HT-29 (cell line): ENCODE measurements at places on chromosomes 13 and 19. TPM values are rescaled to one million over a fixed set of nuclear protein-coding genes. Genes with fewer than 3 reads are reported as not detected.

- DNase-seq: no peak
These were observed 20.8 kb upstream of the EPHX3 start for GRCh38 chr19:15253061-15253460.

FXYD3 gene
- 15.8 and 38.9 TPM in 2 replicates for total RNA-seq

- peak; percentile 67 for DNase-seq
These were observed 90.9 kb downstream of the SIPA1L3 start for GRCh38 chr19:37997911-37998344.

PROSER3 gene
- total RNA-seq: 17.2 and 21.3 TPM in 2 replicates

- DNase-seq: no peak
These were observed 38.1 kb downstream of the UCHL3 start for GRCh38 chr13:75587679-75588078.

DNA sequence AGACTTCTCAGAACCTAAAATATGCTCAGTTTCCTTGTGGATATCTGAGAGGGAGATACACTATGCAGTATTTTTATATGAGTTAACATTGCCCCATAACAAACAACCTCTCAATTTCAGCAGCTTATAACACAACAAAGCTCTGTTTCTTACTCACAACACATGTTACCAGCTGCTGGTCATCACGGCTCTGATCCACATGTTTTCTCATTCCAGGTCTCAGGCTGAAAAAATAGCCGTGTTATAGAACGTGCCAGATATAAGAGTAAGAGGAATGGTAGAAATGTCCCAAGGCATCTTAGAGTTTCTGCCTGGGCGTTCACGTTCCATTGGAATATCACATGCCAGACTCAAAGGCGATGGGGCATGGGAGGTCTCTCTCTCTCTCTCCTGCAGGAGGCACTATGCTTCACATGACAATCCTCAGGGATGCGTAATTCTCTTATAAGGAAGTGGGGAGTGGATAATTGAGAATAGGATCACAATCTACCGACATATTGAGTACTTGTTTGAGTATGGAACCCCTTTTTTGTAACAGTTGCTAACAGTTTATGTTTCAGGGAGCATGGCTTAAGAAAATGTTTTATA lies 246.6 kb downstream of the NHLRC3 start:
- DNase-seq: no peak

POMP gene
- total RNA-seq: 119 and 124 TPM in 2 replicates

DNA sequence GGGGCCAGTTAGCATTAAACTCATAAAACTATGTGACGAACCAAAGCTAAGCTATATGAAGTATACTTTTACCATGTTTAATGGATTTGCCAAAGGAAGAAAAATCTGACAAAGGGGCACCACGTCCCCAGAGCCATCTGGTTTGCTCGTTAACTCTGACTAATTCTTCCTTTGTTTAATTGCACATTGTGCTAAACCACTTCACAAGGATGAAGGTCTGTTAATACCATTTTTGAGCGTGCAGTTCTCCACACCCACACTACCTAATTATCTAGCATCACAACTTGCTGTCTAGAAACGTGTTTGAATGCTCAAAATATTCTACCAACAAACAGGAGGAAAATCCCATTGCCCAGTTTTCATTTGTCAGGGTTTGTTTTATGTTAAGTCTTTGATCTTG lies 74.8 kb downstream of the COL4A1 start:
- DNase-seq: no peak

C1QTNF9B gene
- not detected in 2 replicates for total RNA-seq

KISS1R gene
- total RNA-seq: not detected in 2 replicates

DNA sequence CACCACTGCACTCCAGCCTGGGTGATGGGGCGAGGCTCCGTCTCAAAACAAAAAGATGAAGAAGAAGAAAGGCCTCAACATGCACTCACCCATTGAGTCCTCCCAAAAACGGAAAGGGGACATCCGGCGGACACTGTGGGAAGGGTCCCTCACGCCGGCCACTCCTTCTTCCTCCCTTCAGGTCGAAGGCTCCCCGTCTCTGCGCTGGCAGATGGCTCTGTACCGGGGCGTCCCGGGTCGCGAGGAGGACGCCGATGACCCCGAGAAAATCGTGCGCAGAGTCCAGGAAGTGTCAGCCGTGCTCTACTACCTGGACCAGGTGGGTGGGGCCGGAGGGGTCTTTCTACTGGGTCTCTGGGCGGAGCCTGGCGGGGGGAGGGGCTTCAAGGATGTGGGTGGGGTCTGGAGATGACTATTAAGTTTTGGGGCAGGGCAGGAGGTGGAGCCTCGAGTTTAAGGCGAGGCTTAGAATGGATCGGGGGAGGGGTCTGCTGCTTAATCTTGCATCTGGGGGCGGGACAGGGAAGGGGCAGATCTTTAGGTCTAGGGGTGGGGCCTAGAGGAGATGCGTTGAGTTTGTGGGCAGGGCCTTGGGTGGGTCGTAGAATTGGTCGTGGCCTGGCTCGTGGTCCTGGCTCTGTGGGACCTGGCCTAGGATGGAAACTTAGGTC lies 90.2 kb downstream of the MAP4K1 start:
- DNase-seq: no peak

PDCD2L gene
- total RNA-seq: 83.2 and 89.6 TPM in 2 replicates

CACNG6 gene
- 0.99 and 2.3 TPM in 2 replicates for total RNA-seq

- no peak for DNase-seq
These were observed 26.0 kb downstream of the GRTP1 start for GRCh38 chr13:113337976-113338375.

- DNase-seq: peak; percentile 48
These were observed 47.2 kb downstream of the LYL1 start for GRCh38 chr19:13055213-13056051.

C19orf67 gene
- not detected in 2 replicates for total RNA-seq

CBARP gene
- 2.4 and 3.9 TPM in 2 replicates for total RNA-seq

- no peak for DNase-seq
These were observed 15.2 kb downstream of the PLEKHF1 start for GRCh38 chr19:29680447-29680846.

- no peak for DNase-seq
These were observed 126.6 kb upstream of the MCF2L start for GRCh38 chr13:112842343-112842856.

UPK1A gene
- total RNA-seq: not detected in 2 replicates

SLITRK5 gene
- not detected in 2 replicates for total RNA-seq

NLRP11 gene
- 0.08 TPM in 1 of 2 replicates, not detected in the other for total RNA-seq

SBSN gene
- total RNA-seq: not detected in 2 replicates

- DNase-seq: no peak
These were observed 1.6 kb downstream of the RPL13A start for GRCh38 chr19:49488863-49489537.

FCER2 gene
- total RNA-seq: not detected in 2 replicates

IPO5 gene
- total RNA-seq: 135 and 162 TPM in 2 replicates

GRIN3B gene
- total RNA-seq: not detected in 2 replicates

- no peak for DNase-seq
These were observed 578.2 kb upstream of the SLITRK6 start for GRCh38 chr13:86377451-86377850.

- no peak for DNase-seq
These were observed 149.2 kb downstream of the MYCBP2 start for GRCh38 chr13:77177646-77178045.

STOML3 gene
- total RNA-seq: not detected in 2 replicates

ZNF730 gene
- total RNA-seq: not detected in 2 replicates

KLK6 gene
- 352 and 367 TPM in 2 replicates for total RNA-seq

SIRT6 gene
- 24.2 and 27.4 TPM in 2 replicates for total RNA-seq

PAK4 gene
- 42.3 and 46.5 TPM in 2 replicates for total RNA-seq

TMEM86B gene
- 9.9 and 10.6 TPM in 2 replicates for total RNA-seq

PSPN gene
- total RNA-seq: 0.28 and 0.47 TPM in 2 replicates

GRCh38 chr13:49221590-49221965 lies 1.4 kb downstream of the MLNR start:
- no peak for DNase-seq

DNA sequence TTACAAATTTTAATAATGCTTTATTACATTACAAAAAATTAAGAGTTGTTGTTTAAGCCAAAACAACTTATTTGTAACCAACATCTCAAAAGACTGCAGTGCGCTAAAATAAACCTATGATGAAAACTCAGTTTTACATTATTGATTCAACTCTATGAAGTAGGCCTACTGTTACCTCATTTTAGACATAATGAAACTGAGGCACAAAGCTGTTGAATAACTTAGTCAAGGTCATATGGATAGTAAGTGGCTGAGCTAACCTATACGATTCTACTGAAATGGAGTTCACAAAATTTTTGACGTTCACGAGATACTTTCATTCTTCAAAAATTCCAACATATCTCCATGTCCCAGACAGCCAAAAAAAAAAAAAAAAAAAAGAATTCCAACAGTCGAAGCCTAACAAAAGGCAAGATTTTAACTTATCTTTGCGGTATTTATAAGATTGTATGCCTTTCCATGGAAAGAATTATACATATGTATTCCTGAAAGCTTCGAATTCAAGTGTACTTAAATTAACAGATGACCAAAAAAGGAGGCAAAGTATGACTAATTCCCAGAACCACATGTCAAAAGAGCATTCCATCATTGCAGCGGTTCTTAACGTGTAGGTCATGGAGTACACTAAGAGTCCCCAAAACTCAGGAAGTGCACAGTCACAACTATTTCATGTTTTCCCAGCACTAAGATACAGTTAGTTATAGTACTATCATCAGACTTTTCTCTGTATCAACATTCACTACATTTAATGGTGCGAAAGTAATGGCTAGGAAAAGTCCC lies 69.4 kb downstream of the PSPC1 start:
- no peak for DNase-seq

DNA sequence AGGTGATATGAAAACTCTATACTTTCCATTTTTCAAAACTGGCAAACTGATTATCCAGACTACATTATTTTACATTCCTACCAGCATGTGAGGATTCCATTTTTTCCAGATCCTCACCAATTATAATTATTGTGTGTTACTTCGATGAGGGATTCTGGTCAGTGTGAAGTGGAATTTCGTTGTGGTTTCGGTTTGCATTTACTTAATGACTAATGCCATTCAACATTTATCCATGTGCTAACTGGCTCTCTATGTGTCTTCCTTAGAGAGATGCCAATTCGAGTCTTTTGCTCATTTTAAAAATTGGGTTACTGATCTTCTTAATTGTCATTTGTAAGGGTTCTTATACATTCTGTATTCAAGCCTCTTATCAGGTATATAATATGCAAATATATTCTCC lies 1551.3 kb upstream of the MIR17HG start:
- DNase-seq: no peak

GRCh38 chr19:647566-648284 lies 8.0 kb downstream of the FGF22 start:
- DNase-seq: no peak

GRCh38 chr13:98162935-98163334 lies 14.1 kb downstream of the RNF113B start:
- DNase-seq: no peak

- DNase-seq: no peak
These were observed 311.8 kb downstream of the SPRY2 start for GRCh38 chr13:80029170-80029569.

COL4A1 gene
- total RNA-seq: 0.10 and 0.29 TPM in 2 replicates

DNA sequence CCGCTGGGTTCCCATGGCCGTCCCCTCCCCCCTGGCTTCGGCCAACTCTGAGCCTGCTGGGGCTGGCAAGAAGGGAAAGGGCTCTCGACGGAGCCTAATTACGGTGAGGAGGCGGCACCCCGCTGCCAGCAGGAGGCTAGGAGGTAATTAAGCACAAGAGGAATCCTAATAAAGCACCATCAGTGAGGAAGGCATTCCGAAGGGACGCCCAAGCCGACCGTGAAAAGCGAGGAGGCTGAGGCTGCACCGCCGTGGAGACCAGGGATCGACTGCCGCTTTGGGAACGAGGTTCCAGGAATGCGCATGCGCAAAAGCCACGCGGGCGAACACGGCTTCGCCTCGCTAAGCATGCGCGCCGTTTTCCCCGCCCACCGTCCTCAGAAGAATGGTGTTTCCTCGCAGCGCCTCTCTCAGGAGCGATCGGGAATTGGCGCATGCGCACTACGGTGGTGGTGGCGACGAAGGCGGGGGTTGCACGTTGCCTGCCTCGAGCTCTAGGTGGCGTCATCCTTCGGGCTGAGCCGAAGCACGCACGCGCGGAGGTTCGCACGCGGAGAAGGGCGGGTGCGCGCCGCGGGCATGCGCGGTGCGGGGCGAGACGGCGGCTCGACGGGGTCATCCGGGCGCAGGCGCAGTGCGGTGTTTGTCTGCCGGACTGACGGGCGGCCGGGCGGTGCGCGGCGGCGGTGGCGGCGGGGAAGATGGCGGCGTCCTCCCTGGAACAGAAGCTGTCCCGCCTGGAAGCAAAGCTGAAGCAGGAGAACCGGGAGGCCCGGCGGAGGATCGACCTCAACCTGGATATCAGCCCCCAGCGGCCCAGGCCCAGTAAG lies at the start of gene MAP2K7:
Gene MAP2K7, plus strand, starts transcription at position 634 of the 830 bp plus-strand sequence. Its CDS starts 68 bp downstream, at position 702.
- peak; percentile 98 for DNase-seq

PLIN5 gene
- 0.86 and 4.5 TPM in 2 replicates for total RNA-seq

GRCh38 chr13:28778308-28779215 lies 41.6 kb upstream of the MTUS2 start:
- DNase-seq: no peak

GRCh38 chr19:30106417-30107095 lies 164.5 kb downstream of the URI1 start:
- no peak for DNase-seq

DNA sequence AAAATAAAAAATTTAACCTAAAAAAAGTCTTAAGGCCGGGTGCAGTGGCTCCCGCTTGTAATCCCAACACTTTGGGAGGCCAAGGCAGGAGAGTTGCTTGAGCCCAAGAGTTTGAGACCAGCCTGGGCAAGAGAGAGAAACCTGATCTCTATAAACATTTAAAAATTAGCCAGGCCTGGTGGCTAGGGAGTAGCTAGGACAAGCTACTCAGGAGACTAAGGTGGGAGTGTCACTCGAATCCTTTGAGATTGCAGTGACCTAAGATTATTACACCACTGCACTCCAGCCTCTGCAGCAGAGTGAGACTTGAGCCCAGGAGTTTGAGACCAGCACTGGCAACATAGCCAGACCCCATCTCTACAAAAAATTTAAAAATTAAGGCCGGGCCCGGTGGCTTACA lies 1.1 kb downstream of the CCDC97 start:
- DNase-seq: no peak

CEACAM7 gene
- total RNA-seq: 0.92 TPM in 1 of 2 replicates, not detected in the other

DNA sequence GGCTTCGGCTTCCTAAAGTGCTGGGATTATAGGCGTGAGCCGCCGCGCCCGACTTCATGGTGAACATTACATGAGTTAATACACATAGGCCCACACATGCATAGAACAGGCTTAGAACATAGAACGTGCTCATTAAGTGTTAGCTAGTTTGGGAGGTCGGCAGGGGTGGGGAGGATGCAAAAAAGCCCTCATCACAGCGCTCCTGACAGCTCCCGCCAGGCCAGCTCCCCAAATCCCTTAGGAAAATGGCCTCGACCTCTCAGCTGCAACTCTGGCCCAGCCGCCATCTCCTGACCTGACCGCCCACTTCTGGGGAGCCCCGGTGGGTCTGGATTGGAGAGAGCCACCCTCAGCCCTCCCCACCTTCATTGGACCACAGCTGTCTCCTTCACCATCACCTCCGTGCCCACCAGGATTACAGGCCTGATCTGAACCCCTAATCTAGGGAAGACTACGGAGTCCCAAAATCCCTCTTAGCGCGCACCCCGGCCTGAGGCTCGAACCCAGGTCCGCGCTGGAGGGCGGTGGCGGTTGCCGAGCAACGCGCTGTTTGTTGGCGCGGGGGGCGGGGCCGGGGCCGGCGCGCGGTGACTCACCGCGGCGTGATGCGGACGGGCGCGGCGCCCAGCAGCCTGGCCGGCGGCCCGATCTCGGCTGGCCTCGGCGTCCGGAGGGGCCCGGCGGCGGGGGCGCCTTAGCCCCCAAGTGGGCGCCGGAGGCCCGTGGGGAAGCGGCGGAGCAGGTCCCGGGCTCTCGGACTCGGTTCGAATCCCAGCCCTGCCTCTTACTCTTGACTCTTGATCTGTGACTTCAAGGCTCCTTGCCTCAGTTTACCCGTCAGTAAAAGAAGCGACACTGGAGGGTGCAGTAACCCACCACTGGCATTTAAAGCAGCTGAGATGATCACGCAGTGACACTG lies 26.7 kb upstream of the NANOS3 start:
- DNase-seq: peak; percentile 73

GIPC1 gene
- total RNA-seq: 296 and 305 TPM in 2 replicates

NCAN gene
- total RNA-seq: not detected in 2 replicates
